ENCODE measurements at places on chromosomes 5 and 9.
A peak's percentile ranks its signal among the peaks of the same experiment; 100 is the strongest.

DNA sequence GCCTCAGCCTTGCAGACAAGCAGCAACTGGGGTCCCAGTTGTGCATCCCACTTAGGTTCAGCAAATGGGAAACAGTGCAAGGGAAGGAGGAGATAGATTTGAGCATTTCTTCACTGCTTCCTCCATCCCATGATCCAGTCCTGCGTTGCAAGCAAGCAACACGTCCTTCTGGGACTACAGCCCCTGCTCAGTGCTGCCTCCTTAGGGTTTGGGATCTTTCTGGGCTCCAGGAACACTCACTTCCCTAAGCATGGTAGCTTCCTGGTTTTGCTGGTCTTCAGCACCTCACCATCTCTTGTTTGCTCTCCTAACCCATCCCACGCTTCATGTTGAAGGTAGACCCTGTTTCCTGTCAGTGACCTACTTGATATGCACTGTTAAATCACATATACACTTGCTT is 444.7 kb downstream of the MED10 start:
- no peak for DNase-seq

DNA sequence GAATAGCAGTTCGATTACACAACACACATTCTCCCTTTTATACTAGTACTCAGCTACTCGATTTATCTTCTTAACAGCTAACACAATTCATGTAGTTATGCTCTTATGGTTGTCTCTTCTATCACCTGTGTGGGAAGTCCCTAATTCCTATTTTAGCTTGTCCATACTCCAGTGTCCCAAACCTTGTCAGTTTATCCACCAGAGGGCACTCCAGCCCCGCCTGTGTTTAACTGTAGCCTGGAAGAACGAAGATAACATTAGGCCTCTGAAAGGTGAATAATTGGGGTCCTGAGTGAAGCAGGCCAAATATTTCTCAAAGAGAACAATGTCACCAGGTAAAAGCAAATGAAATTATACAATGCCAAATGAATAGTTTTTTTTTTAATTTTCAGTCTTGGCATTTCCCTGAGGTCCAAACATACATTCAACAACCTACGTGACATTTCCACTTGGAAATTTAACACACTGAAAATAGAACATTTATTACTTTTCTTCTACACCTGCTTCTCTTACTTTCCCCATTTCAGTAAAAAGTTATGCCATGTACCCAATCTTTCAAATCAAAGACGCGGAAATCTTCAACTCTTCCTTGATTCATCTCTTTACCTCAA is 560.7 kb downstream of the HTR1A start:
- DNase-seq: peak; percentile 17

GRCh38 chr5:100722657-100723056 is 180.4 kb downstream of the ST8SIA4 start:
- DNase-seq: no peak

GRCh38 chr5:57004800-57005199 is 52.9 kb upstream of the MIER3 start:
- peak; percentile 0 for DNase-seq

- DNase-seq: no peak
Observed at GRCh38 chr9:95495961-95496360, 20.8 kb downstream of the PTCH1 start.

DNA sequence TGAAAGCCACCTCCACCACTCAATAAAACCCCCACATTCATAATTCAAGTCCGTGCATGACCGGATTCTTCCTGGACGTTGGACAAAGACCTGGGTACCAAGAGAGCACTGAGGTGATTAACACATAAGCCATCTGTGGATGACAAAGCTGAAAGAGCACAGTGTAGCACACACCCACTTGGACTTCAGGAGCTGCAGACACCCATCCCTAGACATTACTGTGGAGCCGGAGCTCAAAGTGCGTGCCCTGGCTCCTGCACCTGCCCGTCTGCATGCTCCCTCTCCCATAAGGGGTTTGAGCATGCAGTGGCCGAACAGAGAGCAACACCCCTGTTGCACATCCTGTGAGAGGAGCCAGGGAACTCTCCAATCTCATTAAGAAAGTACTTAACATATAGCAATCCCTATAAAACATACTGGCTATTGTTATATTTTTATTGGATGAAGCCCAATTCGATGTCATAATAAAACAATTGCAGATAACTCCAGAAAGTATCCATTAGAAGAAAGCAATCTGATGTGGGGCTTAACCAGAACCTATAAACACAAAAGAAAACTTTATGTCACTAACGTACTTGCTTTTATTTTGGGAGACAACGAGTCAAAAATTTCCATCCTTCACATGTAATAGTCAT is 1174.2 kb upstream of the C9orf72 start:
- peak; percentile 4 for DNase-seq

DNA sequence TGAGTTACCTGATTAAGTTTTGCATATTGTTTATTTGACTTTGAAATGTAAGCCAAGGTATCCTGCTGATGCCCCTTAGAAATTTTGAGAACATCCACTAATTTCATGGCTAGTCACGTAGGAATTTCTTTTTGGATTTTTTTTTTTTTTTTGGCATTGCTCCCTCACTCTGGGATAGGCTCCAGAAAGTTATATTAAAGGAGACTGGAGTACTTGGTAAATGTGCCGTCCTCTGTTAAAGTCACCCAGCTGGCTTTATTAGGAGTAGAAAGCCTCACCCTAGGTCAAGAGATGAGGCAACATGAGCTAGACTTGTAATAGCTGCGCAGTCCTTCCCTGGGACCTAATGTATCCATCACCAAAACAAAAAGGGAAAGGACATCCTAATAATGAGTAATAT is 3.1 kb downstream of the KCTD16 start:
- no peak for DNase-seq

DNA sequence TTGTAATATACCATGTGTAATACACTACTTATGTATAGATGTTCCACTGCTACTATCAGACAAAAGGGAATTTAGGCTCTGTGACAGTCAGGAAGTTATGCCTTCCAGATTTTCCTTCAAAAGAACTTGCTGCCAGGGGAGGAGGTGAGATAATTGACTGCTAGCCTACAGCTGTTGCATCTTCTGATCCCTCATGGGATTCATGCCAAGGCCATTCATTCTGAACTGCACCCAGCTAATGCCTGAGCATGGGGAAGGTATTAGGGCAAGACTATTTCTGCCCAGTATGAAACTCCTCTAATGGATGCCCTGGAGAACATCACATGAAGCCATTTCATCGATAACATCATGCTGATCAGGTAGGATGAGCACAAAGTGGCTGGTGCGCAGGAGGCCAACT is 746.5 kb upstream of the ZNF608 start:
- DNase-seq: no peak

GRCh38 chr5:132376694-132377641 is 7.5 kb downstream of the SLC22A5 start:
- no peak for DNase-seq

GRCh38 chr5:178333821-178334481 is 101.3 kb upstream of the PHYKPL start:
- DNase-seq: no peak

DNA sequence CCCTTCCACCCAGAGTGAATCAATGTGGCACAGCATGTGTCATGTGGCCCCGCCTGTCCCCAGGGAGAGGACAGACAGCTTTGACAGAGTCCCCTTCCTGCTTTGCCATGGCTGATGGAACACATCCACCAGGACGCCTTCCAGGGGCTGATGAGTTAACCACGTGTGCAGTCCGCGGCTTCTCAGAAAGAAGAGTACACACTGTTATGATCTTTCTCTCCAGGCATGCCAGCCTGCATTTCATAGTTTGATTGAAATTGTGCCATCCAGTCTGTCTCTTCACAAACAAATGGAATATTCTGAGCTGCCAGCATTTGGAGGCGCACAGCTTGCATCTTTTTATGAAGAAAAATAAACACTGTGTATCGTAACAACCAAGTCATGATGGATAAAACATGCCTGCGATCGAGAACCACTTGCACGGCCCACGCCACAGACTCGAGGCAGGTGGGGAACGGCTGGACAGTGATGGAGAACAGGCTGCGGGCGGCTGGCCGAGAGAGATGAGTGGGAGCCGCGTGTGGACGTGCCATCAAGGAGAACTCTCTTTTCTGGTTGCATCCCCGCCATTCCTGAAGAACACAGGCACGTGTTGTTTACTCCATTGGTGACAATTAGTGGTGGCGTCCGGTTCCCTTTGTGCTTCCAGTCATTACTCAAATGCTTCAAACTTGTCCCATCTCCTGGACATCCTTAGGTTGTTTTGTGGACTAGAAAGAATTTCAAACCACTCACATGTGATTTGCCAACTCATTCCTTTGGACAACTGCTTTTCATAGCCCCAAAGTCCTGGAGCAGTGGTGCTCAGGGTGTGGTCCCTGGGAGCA is 220.2 kb downstream of the AGTPBP1 start:
- no peak for DNase-seq

GRCh38 chr5:68352166-68352565 is 136.6 kb downstream of the PIK3R1 start:
- DNase-seq: no peak

DNA sequence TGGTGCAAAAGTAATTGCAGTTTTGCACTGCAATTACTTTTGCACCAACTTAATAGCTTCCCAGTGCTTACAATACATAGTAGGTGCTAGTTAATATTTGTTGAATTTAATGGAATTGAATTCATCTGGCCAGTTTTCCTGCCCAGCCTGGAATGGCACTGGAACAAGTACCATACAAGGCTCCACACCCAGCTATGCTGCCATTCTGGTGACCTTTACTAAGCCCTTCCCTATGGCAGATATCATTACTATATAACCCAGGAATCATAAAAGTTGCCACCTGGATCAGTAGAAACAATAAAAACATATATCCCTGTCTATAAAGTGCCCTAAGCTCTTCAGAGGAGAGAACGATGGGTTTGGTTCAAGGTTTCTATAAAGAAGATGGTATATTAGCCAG is 22.4 kb upstream of the TRIM36 start:
- DNase-seq: no peak

DNA sequence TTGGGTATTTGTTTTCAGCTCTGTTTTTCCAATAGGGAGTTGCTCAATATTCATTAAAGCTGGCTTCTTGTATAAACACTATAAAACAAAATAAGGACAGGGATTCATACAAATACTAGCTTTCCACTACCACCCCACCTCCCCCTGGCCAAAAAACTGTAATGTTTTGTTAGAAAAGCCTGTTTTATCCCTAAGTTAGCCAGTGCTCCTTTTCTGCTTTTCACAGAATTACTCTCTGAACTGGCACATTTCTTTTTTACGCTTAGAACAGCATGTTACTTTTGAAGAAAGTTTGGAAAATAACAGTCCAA is 147.4 kb upstream of the DMRT1 start:
- no peak for DNase-seq

- no peak for DNase-seq
Observed at GRCh38 chr5:40045429-40045828, 620.6 kb upstream of the DAB2 start.

DNA sequence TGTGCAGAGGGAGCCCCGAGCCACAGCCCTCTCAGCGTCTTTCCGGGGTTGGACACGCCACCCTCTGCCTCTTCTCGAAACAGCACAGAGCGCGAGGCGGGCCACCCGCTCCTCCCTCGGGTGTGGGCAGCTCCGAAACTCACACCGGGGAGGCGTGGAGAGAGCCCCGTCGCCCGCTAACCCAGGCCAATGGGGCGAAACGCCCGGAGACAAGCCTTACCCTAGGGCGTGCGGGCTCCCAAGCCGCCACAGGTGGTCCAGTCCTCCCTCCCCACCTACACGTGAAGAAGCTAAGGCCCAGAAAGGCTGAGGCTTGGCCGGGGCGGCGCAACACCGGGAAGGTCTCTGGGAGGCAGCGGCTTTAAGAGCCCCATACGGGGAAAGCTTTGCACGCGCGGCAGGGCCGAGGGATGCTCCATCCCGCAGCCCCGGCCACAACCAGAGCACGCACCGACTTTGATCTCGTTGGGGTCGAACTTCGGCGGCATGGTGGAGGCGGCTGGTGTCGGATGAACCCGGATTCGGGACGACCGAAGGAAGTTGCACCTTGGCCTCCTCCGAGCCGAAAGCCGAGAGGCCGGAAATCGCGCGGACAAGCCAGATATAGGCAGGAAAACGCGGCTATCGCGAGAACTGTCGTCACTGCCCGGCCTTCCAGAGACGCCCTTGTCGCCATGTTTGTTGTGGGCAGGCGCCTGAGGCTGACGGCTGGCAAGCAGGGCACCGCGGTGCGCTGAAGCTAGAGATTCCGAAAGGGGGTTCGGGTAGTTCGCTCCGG is at the start of the genes LRSAM1 and RPL12:
Gene LRSAM1 (plus strand): TSS at position 681 of the 778 bp plus-strand sequence. CDS start 3,018 bp downstream, outside the sequence.
Gene RPL12 (minus strand): TSS at position 577 of the 778 bp plus-strand sequence. CDS start 89 bp downstream, at position 488.
- peak; percentile 96 for DNase-seq

DNA sequence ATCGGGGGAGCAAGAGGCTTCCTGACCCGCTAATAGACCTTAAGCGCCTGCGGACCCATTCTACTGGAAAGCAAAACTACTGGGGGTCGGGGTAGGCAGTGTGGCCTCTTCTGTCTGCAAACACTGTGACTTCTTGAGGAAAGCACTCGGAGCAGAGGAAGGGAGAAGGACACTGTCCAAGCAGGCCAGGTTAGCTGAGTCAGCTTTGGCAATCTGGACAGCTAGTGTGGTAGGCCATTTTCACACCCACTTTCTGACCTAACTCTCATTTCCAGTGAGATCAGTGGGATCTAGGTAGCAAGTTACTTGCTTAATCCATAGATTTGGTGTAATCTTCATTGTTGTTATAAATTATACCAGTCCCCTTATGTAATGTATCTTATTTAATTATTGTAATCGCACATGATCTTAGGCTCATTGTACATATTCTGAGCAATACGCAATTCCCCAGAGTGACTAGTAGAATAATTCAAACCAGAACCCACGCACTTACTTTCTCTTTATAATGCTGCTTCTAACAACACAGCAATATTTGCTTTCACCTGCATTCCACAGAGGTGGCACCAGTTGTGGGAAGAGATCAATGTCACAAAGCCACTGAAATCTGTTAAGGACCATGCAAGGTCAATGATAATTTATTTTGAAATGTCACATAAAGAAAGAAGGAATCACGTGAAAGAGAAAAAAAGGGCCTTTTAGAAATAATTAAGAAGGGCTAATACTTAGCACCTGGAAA is 82.9 kb downstream of the NREP start:
- DNase-seq: no peak

DNA sequence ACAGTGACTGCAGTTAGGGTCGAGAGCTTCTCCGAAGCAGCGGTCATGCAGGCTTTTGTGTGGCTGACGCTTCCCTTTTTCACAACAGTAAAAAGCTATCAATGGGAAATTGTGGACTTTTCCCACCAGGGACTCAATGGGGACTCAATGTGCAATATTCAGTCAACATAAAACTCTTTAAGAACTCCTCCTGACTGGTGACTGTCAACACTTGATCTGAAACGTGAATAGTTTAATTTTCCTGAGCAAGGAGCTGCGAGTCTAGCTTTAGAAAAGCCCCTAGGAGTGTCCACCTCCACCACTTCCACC is 28.7 kb downstream of the EXOC3 start:
- DNase-seq: no peak

Measured in left renal cortex interstitium (tissue), 4 donors.